Spinal cord (tissue), 10 donors: ENCODE measurements at places on chromosomes 2 and 18. TPM values are rescaled to one million over a fixed set of nuclear protein-coding genes. Genes with fewer than 3 reads are reported as not detected.

The HOXD4 gene
- total RNA-seq, result 9.0 TPM

The NEB gene
- total RNA-seq, result 2.4 TPM

The KCNK3 gene
- total RNA-seq, result 6.2 TPM

The ASB18 gene
- total RNA-seq, result 0.39 TPM

The EN1 gene
- total RNA-seq, result 2.8 TPM

The ANKRD30B gene
- 0.20 TPM for total RNA-seq
